Foreskin keratinocyte (primary cell): ENCODE measurements at places on chromosomes 12 and 14. TPM values are rescaled to one million over a fixed set of nuclear protein-coding genes. Genes with fewer than 3 reads are reported as not detected.

Gene AVPR1A
- not detected in 2 replicates for total RNA-seq

Gene BORCS5
- total RNA-seq: 5.5 and 6.6 TPM in 2 replicates

Gene DCN
- 0.18 and 0.48 TPM in 2 replicates for total RNA-seq

Gene INSM2
- total RNA-seq: not detected in 2 replicates

Gene GPR84
- 0.07 and 0.10 TPM in 2 replicates for total RNA-seq

DNA sequence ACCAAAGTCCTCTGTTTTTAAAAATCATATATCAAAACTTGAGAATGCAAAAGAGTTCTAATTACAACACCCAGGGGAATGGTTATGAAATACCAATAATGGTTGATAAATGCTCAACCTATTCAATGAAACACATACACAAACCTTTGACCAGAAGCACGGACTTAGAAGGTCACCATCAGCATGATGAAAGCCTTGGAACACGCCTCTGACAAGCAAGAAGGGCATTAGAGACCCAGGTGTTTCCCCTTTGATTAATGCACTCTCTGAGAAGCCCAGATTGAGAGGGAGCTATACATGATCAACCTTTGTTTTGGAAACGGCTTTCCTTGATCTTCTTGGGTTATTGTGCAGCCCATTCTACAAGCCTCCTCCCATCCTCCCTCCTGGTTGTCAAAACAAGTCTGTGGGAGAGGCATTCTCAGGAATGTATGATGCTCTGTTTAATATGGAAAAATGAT is 69.0 kb downstream of the ZFP36L1 start:
- DNase-seq: no peak

- no peak for DNase-seq
Measured at GRCh38 chr12:101671833-101672232, 25.6 kb upstream of the CHPT1 start.

- DNase-seq: no peak
Measured at GRCh38 chr12:111055181-111055880, 135.0 kb upstream of the MYL2 start.

- DNase-seq: no peak
Measured at GRCh38 chr14:93821051-93821450, 32.8 kb upstream of the PRIMA1 start.

DNA sequence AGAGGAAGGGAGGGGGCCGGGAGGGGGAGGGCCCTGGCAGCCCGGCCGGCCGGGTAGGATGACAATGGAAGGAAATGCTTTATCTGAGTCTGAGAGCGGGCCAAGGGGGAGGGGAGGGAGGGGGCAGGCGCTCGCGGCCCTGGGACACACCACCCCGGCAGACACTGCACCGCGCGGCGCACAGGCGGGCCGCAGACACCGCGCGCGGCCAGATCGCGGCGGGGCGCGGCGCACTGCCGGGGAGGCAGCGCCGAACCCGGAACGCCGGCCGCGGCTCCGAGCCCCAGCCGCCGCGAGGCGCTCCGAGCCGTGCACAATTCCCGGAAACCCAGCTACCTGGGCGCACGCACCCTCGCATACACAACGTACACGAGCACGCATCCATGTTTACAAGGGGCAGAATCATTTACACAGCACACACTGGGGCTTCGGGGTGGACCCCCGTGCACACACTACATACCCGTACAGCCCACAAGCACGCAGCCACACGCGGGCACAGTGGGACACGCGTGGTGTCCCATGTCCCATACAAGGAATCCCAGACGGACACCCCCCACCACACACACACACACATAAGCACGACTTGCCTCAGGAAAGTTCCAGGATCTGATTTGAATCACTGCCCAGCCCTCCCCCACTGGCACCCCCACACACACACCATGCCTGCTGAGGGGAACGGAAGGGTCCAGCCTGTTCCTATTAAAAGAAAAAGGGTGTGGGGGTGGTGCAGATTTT is at the start of gene HDAC7:
TSS of gene HDAC7 (minus strand) at position 8 of the 735 bp plus-strand sequence. CDS start 118 bp downstream, outside the sequence.
- DNase-seq: peak; percentile 87

DNA sequence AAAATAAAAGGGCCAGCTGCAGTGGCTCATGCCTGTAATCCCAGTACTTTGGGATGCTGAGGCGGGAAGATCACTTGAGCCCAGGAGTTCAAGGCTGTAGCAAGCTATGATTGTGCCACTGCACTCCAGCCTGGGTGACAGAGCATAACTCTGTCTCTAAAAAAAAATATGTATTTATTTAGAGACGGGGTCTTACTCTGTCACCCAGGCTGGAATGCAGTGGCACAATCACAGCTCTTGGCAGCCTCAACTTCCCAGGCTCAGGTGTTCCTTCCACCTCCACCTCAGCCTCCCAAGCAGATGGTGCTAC is 179.3 kb upstream of the ATF7IP start:
- no peak for DNase-seq

DNA sequence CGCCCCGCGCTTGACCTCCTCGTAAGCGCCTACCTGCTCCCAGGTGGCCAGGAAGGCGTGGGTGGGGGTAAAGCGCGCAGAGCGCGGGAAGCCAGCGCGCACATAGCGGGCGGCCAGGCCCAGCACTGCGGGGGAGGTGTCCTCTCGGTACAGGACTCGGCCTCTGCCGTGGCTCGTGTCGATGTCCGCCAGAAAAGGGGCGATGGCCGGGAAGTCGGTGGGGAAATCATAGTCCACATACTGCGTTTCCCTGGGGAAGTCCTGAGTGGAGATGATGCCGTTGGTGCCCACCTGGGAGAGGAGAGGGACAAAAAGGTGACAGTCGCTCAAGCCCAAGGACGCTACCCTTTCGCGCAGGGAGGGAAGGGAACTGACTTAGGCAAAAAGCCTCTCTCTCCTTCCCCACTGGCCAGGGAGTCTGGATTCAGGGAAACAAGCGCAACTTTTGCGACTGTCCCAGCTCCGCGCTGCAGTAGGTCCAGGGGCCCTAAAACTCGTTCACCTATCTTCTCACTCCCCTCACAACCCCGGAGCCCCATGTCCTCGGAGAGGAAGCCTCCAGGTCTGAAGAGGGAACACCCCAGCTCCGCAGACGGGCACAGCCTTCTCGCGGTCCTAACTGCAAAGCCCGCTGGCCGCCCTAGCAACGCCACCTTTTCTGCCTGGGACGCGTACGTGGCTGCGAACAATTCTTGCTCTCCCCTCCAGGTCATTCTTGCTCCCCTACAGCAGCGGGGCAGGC is 815 bp downstream of the NID2 start:
- DNase-seq: no peak
